ENCODE measurements at places on chromosomes 5 and 9. TPM values are rescaled to one million over a fixed set of nuclear protein-coding genes. Genes with fewer than 3 reads are reported as not detected.

Gene SH3PXD2B
- 38.4 TPM for total RNA-seq

Gene DTWD2
- total RNA-seq = 3.5 TPM

Gene FBXO10
- total RNA-seq = 10.5 TPM

Gene PCDHGB4
- total RNA-seq = 15.6 TPM

Gene LRRC19
- 0.29 TPM for total RNA-seq

DNA sequence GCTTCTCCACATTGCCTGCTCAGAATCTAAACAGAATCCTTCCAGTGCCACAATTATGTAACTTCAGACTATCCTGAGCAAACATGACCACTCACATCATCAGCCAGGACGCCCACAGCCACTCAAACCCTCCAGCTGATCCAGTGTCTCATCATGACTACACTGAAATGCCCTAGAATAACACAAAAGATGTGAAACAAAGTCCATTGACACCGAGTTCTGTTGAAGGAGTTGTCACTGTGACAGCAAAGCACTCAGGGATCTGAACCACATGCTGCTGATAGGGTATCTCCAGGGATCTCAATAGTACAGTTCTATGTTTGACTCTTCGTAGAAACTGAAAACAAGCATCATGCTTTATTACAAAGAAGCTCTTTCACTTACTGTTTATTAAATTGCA, 150.2 kb downstream of the GABBR2 start:
- no peaks in the 10 kb centered on the region for H3K4me1 ChIP-seq
- peaks cover 3% of the 10 kb centered on the region for H3K27me3 ChIP-seq
- H3K27ac ChIP-seq = no peak overlapping the region
- H3K36me3 ChIP-seq = no peaks in the 10 kb centered on the region

DNA sequence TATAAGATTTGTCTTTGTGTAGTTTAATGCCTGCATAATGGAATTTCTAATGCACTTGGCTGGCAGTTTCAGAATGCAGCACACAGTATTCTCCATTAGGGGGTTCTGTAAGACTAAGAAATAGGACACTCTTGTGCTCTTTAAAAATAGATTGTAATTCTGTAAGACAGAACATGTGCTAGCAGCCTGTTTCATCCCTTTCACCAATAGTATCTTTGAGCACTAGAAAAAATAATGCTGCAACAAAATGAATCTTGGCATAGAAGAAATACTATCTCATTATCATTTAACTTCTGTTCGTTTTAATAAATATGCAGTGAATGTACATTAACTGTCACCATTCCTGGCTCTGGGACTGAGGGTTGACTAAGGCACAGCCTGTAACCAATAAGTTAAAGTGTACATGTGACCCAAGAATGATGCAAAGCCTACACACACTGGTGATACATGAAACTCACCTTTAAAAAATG, 23.8 kb upstream of the ZNF622 start:
- H3K4me1 ChIP-seq = no peaks in the 10 kb centered on the region
- no peaks in the 10 kb centered on the region for H3K36me3 ChIP-seq
- H3K27ac ChIP-seq = no peak overlapping the region
- no peak for DNase-seq
- no peaks in the 10 kb centered on the region for H3K27me3 ChIP-seq
- H3K4me3 ChIP-seq = no peak overlapping the region

DNA sequence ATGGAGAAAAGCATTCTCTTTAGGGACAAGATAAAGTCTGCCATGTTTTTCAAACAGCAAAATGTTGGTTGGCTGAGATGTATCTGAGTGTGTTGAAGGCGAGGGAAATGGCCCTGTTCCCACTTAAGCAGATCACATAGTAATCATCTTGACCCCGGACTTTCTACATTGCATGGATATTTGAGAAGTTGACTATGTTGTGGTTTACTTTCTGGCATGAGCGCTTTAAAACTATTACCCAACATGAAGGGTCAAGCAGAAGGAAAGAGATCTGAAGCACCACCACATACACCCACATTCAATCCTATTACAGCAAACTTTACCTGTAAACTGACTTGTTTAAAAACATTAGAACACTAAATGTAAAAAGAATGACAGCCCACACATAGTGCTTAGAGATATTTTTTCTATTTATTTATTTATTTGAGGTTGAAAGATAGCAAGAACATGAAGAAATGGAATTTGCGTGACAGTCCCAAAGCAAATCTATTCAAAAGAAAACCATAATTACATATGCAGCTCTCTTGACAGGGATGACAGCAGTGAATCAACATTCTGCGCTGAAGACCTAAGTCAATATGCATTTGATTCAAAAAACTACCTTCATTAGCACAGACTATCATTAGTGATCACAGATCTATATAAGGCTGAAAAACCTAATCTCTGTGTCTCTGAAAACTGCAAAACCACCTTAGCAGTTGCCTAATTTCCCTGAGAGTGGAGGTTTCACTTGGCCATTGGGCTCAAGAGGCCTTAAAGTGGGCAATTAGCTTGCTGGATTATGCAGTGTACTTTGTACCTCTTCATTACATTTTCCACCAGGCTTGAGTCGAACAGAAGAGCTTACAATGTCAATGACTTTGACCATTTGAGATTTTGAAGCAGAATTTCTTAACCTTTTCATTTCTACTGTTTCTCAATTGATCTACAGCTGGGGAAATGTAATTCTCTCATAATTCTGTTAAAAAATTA, 195.0 kb downstream of the PDE4D start:
- H3K4me1 ChIP-seq = peaks cover 10% of the 10 kb centered on the region
- no peak for DNase-seq
- H3K4me3 ChIP-seq = no peak overlapping the region
- no peak overlapping the region for H3K27ac ChIP-seq
- H3K36me3 ChIP-seq = peaks cover 13% of the 10 kb centered on the region

DNA sequence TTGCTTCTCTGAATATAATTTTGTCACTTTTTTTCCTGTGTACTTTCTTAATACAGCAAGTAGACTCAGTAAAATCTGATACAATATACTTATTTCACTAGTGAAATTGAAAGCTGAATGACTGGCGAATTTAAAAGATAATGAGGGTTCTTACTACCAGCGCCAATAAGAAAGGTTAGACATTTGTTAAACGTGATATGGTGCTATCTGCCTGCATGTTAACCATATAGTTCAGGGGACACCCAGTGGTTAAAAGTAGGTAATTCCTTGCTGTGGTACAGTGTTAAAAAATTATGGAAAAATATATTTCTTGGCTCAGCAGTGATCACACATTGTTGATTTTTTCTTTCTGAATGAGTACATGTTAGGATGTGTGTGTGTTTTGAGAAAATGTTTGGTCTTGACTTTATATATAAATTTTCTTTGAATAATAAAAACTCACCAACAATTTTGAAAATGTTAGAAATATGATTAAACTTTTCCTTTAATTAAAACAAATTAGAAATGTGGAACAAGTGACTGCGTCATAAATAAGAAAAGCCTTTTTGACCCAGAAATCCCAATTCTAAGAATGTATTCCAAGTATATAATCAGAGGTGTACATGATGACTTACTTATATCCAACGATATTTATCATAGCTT, 25.8 kb downstream of the CAST start:
- no peak overlapping the region for H3K4me3 ChIP-seq
- no peak overlapping the region for H3K27ac ChIP-seq
- no peak for DNase-seq
- no peaks in the 10 kb centered on the region for H3K27me3 ChIP-seq
- no peaks in the 10 kb centered on the region for H3K36me3 ChIP-seq
- peaks cover 5% of the 10 kb centered on the region for H3K4me1 ChIP-seq

- H3K4me3 ChIP-seq = no peak overlapping the region
- no peak for DNase-seq
- peaks cover 20% of the 10 kb centered on the region for H3K4me1 ChIP-seq
These were observed 20.0 kb upstream of the FAM120AOS start for GRCh38 chr9:93473411-93473810.

GRCh38 chr5:158485047-158485446, 614.7 kb downstream of the EBF1 start:
- peak overlapping the region; percentile 22 for H3K27ac ChIP-seq
- H3K27me3 ChIP-seq = peaks cover 7% of the 10 kb centered on the region
- H3K4me3 ChIP-seq = no peak overlapping the region
- no peaks in the 10 kb centered on the region for H3K36me3 ChIP-seq

DNA sequence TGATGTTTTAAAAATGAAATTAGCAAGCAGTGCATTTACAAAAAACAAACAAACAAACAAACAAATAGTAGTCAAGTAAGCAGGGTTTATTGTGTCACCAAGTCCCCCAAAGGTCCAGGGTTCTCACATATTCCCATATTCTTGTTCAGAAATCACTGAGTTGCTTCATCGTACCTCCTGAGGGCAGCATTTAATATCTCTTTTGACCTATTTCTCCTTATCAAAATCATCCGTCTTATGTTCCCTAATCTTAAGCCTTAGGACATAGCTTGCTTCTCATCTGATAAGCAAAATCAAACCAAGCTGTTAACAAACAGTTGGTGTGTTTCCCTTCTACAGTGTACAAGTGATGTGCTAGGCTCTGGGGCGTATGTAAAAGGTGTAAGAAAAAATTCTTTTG, 109.5 kb upstream of the MAN2A1 start:
- H3K27ac ChIP-seq = no peak overlapping the region
- DNase-seq = no peak
- no peaks in the 10 kb centered on the region for H3K36me3 ChIP-seq
- no peaks in the 10 kb centered on the region for H3K4me1 ChIP-seq

DNA sequence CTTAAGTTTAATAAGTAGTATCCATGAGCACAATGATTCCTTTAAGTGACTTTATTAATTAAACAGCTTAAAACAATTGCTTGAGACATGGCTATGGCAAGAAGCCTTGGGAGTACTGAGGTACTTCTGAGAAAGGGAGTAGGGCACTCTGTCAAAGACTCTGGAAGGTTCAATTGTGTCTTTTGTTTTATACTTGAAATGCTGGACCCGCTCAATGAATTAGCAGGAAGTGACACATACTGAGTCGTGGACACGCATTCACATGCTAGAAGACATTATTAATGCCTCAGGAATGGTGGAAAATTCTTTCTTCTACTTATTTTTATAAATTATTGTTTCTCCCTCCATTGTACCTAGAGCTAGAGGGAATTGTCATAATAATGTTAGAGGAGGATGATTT, 347.3 kb upstream of the ZNF608 start:
- no peak overlapping the region for H3K27ac ChIP-seq
- H3K4me3 ChIP-seq = no peak overlapping the region
- DNase-seq = no peak
- H3K36me3 ChIP-seq = no peaks in the 10 kb centered on the region
- peaks cover 6% of the 10 kb centered on the region for H3K4me1 ChIP-seq
- no peaks in the 10 kb centered on the region for H3K27me3 ChIP-seq

GRCh38 chr5:56172241-56172640, 60.9 kb downstream of the ANKRD55 start:
- peaks cover 4% of the 10 kb centered on the region for H3K4me1 ChIP-seq
- H3K36me3 ChIP-seq = no peaks in the 10 kb centered on the region
- no peaks in the 10 kb centered on the region for H3K27me3 ChIP-seq
- no peak overlapping the region for H3K4me3 ChIP-seq
- no peak for DNase-seq
- no peak overlapping the region for H3K27ac ChIP-seq

DNA sequence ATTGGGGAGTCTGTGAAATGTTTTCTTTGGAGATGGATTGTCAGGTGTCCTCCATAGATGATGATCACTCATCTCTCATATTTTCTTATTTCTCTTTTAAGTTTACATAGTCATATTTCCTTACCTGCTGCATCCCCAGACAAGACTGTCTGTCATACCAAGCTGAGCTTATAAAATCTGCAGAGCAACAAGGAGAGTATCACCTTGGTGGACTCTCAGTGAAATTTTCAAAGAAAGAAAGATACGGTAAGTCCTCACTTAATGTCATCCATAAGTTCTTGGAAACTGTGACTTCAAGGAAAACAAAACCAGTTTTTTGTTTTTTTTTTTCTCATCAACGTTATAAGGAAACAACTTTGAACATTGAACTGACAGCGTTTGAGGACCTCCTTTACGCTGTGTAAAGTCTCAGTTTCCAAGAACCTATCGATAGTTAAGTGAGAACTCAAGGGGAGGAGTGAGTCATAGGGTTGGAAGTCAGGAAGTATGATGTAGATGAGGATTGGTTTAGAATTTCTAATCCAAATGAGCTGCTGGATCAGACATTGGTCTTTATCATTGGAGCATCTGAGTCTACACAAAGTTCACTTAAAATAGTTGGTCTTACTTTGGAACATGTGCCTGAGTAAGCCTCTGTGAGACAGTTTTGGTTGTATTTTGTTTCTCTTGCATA, 45.5 kb downstream of the SPIN1 start:
- peaks cover 13% of the 10 kb centered on the region for H3K4me1 ChIP-seq
- H3K36me3 ChIP-seq = peaks cover 41% of the 10 kb centered on the region
- no peaks in the 10 kb centered on the region for H3K27me3 ChIP-seq

DNA sequence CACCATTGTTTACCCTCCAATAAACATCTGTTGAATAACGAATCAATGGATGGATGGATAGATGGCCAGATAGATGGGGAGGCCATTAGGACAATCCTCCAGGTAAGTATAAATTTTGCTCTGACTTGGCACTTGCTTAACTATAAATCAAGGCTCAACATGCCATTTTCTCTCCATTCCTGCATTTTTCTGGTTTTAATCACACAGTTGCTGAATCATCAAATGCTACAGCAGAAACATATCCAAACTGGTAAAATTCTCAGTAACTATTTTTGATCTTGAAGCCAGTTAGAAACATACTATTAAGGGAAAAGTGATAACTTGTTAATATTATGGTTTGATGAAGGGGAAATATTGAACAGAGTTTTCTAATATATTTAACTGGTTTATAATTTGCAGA, 71.5 kb upstream of the MTAP start:
- no peak overlapping the region for H3K4me3 ChIP-seq
- H3K27me3 ChIP-seq = no peaks in the 10 kb centered on the region
- DNase-seq = no peak
- H3K27ac ChIP-seq = no peak overlapping the region
- no peaks in the 10 kb centered on the region for H3K36me3 ChIP-seq
- H3K4me1 ChIP-seq = no peaks in the 10 kb centered on the region

DNA sequence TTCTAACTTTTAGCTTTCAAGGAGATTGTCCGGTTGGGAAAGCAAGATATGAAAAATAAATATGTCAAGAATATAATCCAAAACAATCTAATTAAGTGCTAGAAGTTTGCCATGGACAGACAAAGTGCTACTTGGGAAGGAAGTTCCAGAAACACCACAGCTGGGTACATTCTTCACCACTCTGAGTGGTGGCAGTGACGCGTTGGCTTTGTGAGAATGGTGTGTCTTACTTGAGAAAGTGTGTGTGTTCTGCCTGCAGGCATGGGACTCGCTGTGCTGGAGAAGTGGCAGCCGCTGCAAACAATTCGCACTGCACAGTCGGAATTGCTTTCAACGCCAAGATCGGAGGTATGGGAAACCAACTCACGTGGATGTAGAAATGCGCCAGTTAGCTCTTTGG, 177.2 kb downstream of the PCSK5 start:
- peaks cover 7% of the 10 kb centered on the region for H3K4me1 ChIP-seq
- no peak overlapping the region for H3K27ac ChIP-seq
- DNase-seq = no peak
- H3K27me3 ChIP-seq = no peaks in the 10 kb centered on the region

GRCh38 chr5:88761269-88761850, 121.6 kb downstream of the MEF2C start:
- no peak for DNase-seq
- H3K27me3 ChIP-seq = no peaks in the 10 kb centered on the region
- H3K36me3 ChIP-seq = no peaks in the 10 kb centered on the region
- H3K4me1 ChIP-seq = peaks cover 15% of the 10 kb centered on the region
- no peak overlapping the region for H3K27ac ChIP-seq

- H3K27ac ChIP-seq = no peak overlapping the region
- H3K4me1 ChIP-seq = no peaks in the 10 kb centered on the region
- H3K27me3 ChIP-seq = peaks cover 16% of the 10 kb centered on the region
- H3K4me3 ChIP-seq = no peak overlapping the region
- no peaks in the 10 kb centered on the region for H3K36me3 ChIP-seq
These were observed 55.2 kb upstream of the AFAP1L1 start for GRCh38 chr5:149216496-149216895.

- peak overlapping the region; percentile 99 for H3K4me3 ChIP-seq
- peak overlapping the region; percentile 97 for H3K27ac ChIP-seq
- no peaks in the 10 kb centered on the region for H3K27me3 ChIP-seq
These were observed 1.4 kb downstream of the ATOSB start for GRCh38 chr9:35114113-35114839.

Measured in type B pancreatic cell (in vitro differentiated cells).